ENCODE measurements at places on chromosomes 12 and 14.

DNA sequence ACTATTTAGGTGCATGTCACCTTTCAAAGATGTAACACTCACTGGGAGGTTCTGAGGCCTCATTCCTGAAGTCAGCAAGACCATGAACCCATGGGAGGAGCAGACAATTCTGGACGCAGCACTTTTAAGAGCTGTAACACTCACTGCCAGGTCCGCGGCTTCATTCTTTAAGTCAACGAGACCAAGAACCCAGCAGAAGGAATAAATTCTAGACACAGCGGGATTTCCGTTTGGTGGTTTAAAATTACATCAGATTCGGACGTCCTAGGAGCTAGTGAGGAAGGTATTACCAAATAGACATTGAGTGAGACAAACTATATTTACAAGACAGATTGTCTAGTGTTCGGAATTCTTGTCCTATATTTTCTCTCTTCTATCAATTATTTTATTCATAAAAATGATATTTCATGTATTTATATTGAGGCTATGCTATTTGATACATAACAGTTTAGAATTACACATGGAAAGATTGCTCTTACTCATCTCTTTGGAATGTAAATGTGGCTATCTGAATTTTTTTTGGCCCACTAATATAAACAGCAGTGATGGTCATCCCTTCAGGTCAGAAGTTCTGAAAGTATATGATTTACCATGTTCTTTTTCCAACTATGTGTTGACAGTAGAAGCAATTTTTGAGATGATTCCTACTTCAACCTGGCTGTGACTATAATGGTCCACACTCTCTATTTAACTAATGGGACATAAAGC lies 1973.0 kb upstream of the FLRT2 start:
- no peak for DNase-seq

- peak; percentile 34 for DNase-seq
These were observed 247.1 kb downstream of the AKAP6 start for GRCh38 chr14:32576088-32576795.

DNA sequence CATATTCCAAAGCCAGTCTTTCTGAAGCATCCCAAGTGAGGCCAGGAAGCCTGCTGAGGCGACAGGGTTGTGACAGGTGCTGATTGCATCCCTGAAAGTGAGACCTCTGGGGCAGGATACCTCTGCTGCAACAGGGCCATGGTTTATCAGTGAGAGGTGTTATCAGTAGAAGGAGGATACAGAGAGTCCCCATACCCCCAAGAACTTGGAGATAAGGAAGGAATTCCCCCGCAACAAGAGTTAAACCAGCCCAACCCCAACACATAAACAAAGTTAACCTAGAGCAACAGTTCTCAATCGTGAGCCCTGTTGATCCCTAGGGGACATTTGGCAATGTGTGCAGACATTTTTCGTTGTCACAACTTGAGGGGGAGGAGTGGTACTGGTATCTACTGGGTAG lies 233.1 kb upstream of the NOS1 start:
- DNase-seq: no peak

DNA sequence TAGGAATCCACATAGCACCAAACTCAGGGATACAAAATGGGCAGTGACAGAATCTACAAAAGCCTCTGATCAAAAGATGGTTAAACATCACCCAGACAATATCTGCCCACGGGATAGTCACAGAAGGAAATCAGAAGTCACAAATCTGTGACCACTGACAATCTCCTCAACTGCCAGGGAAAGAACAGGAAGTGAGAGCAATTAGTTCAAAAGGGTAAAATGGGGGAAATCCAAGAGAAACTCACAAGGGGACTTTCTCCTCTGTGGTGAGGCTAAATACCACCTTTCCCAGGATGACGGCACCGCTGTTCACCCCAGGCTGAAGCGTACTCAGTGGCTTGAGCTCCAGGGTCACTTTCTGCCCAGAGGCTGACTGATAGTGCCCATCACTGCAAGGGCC lies 10.7 kb downstream of the TTC5 start:
- no peak for DNase-seq

- no peak for DNase-seq
These were observed 105.3 kb upstream of the AMN1 start for GRCh38 chr12:31834150-31834549.

DNA sequence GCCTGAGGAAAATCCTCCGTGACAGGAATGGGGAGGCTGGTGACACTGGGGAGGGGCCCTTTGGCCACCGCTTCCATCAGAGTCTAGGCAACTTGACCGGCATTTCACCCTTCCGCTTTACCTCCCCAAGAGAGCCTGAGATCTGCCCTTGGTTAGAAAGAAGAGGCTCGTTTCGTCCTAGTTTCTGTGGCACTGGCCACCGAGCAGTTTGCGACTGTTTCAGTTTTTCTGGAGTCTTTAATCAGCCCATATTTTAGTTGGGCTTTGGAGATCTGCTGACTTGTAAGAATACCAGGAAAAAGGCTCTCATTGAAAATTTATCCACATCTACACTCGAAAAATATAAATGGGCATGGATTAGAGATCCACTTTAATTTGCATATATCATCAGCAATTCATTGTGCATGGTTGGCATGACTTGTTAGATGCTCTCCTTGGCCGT lies 414 bp upstream of the ANKS1B start:
- DNase-seq: no peak

GRCh38 chr12:28145216-28145615 lies 45.0 kb upstream of the CCDC91 start:
- DNase-seq: no peak

DNA sequence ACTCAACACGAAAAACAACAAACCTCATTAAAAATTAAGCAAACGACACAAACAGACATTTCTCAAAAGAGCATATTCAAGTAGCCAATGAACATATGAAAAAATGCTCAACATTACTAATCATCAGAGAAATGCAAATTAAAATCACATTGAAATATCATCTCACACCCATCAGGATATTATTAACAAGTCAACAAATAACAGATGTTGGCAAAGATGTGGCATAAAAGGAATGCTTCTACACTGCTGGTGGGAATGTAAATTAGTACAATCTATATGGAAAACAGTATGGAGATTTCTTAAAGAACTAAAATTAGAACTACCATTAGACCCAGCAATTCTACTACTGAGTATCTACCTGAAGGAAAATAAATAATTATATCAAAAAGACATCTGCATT lies 182.2 kb downstream of the KITLG start:
- no peak for DNase-seq

GRCh38 chr12:568486-568885 lies 94.8 kb downstream of the NINJ2 start:
- DNase-seq: no peak

DNA sequence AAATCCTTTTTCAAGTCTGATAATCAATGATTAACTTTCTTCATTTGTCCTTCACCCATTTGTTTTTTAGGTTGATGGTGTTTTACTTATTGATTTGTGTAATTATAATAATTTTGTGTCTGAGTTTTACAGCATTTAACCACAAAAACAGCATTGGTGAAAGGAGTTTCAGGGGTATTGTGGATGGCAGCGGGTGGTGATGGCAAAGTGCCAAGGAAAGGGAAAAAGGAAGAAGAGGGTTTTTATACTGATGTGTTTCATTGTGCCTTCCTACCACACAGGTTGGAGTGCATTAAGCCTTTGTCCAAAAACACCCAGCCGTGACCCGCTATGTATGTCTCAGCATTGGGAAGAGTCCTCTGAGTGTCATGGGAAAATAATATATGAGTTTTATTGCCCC lies 150.3 kb downstream of the DAD1 start:
- DNase-seq: no peak

DNA sequence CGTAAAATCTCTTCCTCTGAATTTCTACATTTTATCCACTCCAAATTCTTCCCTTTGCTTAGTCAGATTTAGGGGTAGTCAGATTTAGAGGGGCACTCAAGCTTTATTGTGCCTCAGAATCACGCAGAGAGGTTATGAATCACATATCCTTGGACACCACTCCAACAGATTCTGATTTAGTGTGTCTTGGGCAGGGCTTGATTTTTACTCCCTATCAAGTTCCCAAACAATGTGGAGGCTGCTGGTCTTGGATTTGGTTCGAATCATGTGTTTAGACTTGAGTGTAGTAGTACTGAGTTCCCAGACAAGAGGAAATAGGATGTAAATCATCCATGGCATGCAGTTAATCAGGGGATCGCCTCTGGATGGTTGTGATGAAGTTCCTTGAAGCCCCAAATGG lies 298.1 kb upstream of the CLEC14A start:
- DNase-seq: no peak

DNA sequence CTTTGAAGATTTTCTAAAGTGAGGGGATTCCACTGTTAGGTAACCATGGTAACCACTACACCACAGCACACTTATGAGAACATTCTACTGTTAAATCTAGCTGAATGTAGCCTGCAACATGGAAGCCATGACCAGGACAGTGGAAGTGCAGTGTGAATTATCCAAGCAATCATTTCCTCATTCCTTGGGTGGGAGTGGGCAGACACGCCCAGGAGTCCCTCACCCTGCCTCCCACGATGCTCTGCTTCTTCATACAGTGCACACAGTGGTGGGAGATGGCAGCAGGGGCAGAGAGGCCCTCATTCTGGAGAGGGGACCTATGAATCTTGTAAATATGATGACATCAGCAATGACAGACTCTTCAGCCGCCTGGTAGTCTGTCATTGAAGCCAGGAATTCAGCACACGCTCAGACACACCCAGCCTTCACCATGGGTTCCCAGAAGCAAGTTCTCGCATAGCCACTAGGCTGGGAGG lies 70.1 kb upstream of the HOXC13 start:
- DNase-seq: no peak

DNA sequence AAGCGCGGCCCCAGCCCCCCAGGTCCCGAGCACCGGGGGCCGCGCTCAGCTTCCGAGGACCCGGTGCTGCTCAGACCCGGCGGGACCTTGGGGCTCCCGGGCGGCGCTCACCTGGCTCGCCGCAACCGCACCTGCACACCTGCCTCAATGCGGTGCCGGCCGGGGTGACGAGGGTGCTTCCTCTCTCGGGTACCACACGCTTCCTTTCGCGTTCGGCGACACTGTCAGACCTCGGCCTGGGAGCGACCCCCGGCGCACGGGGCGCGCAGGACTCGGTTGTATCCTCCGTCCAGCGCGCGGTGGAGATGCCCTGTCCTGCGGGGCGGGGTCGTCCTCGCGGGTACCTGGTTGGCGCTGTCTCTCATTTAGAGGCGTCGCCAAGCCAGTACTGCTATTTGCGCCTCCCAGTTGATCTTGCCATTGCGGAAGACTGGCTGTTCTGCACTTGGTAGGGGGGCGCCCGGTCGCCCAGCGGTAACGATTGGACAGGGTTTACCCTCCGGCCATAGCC lies 718 bp downstream of the PACS2 start:
- peak; percentile 51 for DNase-seq

- DNase-seq: no peak
These were observed 55.0 kb downstream of the TPCN1 start for GRCh38 chr12:113276306-113276705.

DNA sequence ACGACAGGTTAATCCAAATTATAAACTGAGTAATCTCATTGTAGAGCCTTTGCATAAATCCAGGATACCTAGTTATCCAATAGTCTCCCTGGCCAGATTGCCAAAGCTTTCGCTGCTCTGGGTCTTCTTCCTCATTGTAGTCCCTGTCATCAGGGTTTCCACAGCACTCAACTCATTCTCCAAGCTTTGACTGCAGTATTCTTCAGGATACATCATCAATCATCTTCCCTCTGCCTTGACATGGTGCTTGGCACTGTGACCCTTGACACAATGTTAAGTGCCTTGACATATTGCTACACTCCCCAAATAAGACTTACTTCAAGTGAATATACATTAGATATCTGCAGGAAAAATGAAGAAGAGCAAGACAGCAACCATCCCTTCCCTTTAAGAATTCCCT lies 60.1 kb upstream of the RESF1 start:
- DNase-seq: no peak

DNA sequence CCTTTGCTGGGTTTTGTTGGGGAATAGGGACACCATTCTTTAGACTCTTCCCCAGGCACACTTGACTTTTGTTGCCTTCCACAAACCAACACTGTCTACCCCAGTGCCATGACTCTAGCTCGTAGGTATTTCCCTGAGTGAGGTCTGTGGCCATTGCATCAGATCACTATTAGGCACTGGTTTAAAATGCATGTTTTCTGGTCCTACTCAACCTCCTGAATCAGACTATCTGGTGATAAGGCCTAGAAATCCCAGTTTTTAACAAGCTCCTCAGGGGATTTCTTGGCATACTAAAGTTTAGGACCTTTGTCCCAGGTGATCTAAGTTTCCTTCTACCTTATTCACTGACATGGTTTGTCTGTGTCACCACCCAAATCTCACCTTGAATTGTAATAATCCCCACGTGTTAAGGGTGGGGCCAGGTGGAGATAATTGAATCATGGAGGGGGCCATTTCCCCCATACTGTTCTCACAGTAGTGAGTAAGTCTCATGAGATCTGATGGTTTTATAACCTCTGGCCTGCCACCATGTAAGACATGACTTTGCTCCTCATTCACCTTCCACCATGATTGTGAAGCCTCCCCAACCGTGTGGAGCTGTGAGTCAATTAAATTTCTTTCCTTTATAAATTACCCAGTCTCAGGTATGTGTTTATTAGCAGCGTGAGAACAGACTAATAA lies 87.8 kb upstream of the PSMC1 start:
- DNase-seq: no peak

GRCh38 chr12:4607056-4607455 lies 41.8 kb downstream of the AKAP3 start:
- DNase-seq: no peak

DNA sequence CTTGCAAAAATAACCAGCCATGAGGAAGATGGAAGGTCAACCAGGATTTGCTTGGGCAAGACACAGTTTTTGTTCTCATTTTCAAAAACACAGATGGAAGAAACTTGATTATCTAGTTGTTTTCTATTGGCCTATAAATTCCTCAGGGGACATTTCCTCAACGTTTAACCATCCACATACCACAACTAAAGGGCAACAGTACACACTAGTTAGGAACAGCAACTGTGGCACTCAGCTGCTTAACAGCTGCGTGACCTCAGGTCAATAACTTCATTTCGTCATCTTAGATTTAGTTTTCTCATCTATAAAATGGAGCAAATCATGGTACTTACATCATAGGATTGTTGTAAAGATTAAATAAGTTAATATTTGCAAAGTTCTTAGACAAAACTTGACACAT lies 18.7 kb downstream of the SSTR1 start:
- no peak for DNase-seq

- no peak for DNase-seq
These were observed 326.9 kb downstream of the TMEM121 start for GRCh38 chr14:105853089-105853906.

- no peak for DNase-seq
These were observed at the start of gene SP7 for GRCh38 chr12:53336181-53336681. TSS of gene SP7 (minus strand) at chr12:53336354. CDS start at chr12:53335646, 708 bp downstream.

DNA sequence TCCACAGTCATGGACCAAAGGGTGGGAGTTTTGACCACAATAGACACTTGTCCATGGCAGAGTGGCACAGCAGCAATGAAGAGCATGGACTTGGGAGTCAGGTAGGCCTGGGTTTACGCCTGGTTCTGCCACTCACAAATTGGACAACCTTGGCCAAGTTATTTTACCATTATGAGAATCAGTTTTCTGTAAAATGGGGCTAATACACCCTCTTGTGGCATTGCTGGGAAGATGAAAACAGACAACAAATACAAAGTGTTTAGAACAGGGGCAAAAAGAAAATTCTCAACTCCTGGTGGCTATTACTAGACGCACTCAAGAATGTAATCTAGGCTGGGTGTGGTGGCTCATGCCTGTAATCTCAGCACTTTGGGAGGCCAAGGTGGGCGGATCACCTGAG lies 2.6 kb downstream of the C12orf43 start:
- no peak for DNase-seq

- DNase-seq: no peak
These were observed 246.6 kb upstream of the LRFN5 start for GRCh38 chr14:41360126-41360525.
